ENCODE measurements at places on chromosomes 12 and 14.

DNA sequence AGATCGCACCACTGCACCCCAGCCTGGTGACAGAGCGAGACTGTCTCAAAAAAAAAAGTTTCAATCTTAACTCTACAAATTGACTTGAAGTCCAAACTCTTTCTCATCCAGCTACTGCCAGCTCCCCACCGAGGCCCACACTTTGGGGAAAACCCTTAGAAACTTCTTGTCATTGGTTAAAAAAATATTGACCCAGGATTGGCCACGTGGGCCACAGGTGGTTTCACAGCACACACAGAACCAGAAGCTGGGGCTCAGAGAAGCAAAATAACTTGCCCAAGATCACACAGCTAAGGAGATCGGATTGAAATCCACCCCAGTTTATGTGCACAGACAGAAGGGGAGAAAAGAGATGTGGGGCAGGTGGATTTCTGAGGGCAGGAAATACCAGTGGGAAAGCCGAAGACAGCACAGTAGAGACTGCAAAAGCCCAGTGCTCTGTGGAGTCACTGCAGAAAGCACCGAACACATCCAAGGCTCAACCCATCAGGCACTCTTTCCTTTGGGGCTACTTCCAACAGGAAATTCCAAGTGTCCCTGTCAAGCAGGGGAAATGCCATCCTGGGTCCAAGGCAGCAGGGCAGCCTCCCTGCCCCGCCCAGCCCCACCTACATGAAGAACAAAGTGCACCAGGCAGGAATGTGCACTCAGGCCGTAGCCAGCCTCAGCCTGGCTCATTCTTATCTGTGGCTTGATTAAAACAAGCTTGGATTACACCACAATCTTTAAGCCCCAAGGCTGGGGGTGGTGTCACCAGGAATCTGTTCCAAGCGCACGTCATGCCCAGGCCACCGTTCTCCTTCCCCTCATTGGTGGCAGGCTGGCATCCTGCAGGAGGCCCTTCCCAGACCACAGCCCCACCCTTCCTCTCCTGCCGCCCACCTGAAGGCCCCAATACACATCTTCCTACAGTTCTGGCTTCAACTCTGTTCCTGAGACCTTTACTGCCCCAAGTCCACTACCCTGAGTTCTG lies 72.5 kb downstream of the ITPK1 start:
- no peak for DNase-seq

- no peak for DNase-seq
Measured at GRCh38 chr14:37230551-37231194, 32.9 kb downstream of the MIPOL1 start.

DNA sequence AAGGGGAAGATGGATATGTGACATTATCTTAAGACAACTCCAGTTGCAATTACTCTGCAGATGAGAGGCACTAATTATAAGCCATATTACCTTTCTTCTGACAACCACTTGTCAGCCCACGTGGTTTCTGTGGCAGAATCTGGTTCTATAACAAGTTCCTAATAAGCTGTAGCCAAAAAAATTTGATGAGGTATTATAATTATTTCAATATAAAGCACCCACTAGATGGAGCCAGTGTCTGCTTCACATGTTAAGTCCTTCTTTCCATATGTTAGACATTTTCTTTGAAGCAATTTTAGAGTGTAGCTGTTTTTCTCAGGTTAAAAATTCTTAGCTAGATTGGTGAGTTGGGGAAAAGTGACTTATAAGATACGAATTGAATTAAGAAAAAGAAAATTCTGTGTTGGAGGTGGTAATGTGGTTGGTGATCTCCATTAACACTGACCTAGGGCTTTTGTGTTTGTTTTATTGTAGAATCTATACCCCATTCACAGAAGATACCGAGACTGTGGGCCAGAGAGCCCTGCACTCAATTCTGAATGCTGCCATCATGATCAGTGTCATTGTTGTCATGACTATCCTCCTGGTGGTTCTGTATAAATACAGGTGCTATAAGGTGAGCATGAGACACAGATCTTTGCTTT lies 36.9 kb downstream of the PSEN1 start:
- no peak for DNase-seq

- DNase-seq, result no peak
Measured at GRCh38 chr14:77043984-77044485, 15.5 kb upstream of the IRF2BPL start.

DNA sequence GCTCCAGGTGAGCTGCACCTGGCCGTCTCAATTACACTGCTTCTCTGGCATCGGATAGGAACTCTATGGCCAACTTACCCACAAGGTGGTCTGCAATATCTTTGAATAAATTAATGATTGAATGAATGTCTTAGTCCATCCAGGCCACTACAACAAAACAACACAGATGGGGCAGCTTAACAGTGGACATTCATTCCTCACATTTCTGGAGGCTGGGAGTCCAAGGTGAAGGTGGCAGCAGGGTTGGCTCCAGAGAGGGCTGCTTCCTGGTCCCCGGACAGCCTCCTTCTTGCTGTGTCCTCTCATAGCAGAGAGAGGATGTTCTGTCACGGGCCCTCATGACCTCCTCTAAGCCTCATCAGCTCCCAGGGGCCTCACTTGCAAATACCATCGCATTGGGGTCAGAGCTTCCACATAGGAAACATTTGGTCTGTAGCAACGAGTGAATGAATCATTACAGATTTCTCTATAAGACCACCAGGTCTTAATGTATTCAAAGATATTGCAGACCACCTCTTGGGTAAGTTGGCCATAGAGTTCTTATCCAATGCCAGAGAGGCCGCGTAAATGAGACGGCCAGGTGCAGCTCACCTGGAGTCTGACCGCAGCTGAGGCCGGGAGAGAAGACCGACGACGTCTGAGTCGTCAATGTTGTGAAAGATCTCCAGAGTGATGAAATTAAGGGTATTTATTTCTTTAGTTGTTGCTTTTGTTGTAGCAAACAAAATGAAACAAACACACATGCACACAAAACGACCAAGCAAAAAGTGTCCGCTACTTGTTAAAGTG lies 182.7 kb upstream of the C14orf180 start:
- no peak for DNase-seq

DNA sequence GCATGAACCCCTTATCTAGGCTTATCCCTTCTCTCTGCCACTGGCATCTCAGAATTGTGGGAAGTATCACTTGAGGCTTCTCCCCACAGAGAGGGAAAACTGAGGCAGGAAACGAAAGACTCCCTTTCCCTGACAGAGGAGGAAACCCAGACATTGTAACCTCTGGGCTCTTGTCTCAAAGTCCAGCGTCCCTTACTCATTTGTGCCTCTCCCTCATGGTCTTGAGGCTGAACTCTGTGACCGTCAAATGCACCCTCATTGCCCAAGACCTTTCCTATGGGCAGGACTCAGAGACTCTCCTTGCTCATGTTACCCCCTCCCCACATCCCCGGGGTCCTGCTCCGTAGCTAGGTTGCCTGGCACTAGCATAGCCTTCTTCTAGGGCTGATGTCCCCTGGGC lies 3.8 kb downstream of the CACNB3 start:
- DNase-seq, result no peak

DNA sequence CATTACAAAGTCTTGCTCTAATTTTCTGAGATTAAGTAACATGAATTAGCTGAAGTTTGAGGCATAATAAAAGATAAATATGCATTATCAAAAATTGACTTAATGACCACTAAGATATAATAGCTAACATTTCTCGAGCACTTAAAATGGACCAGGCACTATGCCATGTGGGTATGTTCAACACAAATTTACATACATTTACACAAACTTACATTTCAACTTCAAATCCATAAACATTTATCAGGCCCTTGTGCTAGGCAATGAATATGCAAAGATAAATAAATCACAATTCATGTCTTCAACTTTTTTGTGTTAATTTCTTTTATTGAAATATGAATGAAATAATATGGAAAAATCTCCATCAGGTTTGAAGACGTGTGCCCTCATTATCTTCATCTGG lies 108.7 kb downstream of the GAS2L3 start:
- no peak for DNase-seq
